Activated naive CD4-positive, alpha-beta T cell treated with anti-CD3 and anti-CD28 coated beads for 36 hours (primary cell): ENCODE measurements at places on chromosomes 6 and 20.

- no peak for DNase-seq
Measured at GRCh38 chr6:18400831-18401446, 13.8 kb downstream of the RNF144B start.

- DNase-seq: no peak
Measured at GRCh38 chr6:12635813-12636212, 80.8 kb upstream of the PHACTR1 start.

DNA sequence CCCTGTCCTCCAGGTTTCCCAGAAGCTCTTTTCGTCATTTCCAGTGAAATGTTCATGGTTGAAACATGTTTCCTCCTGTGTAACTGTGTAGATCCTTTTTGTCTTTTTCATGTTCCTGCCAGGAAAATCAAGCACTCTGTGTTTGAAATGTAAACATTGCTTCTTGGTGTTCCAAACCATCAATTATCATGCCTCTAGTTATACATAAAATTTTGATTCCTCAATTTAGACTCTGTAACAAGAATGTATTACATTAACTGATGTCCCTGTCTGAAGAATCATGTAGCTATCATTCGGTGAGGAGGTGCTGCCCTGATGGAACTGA is 546.3 kb upstream of the CITED2 start:
- no peak for DNase-seq

DNA sequence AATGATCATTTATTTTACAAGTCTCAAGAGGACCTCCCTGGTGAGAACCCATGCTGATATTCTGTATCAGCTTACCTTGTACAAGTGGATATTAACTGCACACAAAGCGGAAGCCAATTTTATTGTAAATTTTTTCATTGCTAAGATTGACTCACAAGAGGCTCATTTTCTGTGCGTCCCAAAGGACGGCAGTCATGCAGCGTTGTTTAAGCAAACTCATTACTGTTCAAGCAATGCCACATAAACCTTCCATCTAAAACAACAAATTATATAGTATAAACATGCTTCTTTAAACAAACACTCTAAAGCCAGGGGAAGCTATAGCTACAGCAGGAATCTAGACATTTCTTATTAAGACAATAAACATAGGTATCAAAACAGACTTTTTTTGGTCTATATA is 575.3 kb downstream of the FRK start:
- DNase-seq: no peak

DNA sequence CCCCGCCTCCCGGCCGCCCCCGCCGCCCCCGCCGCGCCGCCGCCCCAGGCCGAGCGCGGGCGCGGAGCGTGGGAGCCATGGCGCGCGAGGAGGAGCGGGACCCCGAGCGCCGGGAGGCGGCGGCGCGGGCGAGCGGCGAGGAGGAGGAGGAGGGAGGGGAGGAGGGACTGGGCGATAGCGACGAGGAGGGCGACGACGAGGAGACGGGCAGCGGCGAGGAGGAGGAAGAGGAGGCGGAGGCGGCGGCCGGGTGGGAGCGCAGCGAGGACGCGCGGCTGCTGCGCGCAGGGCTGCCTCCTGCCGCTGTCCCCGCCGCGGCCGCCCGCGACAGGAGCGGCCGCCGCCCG is at the start of gene SLC24A3:
Gene SLC24A3, plus strand, starts transcription at position 174 of the 347 bp plus-strand sequence.
- DNase-seq: no peak

DNA sequence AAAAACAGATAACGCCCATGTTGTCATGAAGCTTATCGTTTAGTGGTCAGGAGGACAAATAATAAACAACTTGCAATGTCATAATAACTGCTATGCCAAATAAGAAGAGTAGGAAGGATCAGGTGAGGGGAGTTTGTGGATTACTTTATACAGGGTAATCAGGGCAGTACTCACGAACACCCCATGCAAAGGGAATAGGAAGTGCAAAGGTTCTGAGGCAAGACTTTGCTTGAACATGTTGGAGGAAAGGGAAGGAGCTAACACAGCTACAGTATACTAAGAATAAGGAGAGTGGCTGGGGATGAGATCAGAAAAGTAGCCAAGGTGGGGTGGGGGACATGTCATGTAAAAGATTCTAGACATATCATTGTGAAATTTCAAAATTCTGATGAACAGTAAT is 292.0 kb upstream of the RUNX2 start:
- DNase-seq: no peak

- no peak for DNase-seq
Measured at GRCh38 chr6:132995432-132995831, 181.1 kb downstream of the RPS12 start.

DNA sequence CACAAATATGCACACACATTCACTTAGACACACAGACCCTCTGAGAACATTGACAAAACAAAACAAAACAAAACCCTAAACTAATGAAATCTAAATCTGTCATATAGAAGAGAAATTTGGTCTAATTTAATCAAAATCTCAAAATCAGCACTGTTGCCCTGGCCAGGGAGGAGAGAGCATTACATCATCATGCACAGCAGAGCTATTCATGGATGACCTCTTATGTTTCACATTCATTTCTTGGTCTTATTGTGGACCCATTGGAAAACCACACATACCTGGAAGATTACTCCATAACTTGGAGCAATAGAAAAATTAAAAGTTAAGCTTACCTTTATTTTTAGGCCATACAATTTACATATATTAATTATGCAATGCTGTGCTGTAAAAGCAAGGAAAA is 1223.6 kb upstream of the GJE1 start:
- DNase-seq: no peak

DNA sequence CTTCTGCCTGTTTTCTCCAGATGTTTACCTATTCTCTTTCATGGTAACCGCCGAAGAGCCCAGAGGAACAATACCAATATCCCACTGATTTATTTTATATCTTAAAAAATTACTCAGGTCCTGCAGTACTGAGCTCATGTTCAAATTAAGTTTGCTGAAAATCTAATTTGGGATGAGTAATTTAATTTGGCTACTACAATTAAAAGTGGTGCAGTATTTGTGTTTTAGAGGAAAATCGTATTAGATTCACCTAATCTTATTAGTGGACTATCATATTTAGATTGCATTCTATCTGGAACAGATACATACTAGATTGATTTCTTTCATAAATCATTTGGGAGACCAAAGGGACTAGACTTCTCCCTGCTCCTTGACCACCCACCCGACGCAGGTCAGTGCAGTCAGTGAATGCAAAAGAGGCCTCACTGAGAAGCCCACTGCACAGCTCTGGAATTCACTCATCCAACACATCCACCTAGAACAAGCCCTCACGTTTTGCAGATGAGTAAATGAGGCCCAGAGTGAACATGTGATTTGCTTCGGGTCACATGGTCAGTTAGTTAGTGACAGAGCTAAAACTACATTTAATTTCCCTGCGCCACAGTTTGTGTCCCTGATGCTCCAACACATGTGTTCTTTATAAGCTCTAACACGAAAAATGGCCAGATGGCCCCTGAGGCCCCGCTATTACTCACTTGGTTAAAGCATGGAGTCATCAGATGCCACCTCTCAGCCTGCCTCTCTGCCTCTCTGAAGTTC is 101.8 kb downstream of the TRERF1 start:
- no peak for DNase-seq

- no peak for DNase-seq
Measured at GRCh38 chr6:144305567-144305966, 20.4 kb downstream of the UTRN start.

- DNase-seq: no peak
Measured at GRCh38 chr6:116491610-116492330, 19.7 kb upstream of the CALHM5 start.

GRCh38 chr6:10400330-10400729 is 14.5 kb downstream of the TFAP2A start:
- DNase-seq: no peak

DNA sequence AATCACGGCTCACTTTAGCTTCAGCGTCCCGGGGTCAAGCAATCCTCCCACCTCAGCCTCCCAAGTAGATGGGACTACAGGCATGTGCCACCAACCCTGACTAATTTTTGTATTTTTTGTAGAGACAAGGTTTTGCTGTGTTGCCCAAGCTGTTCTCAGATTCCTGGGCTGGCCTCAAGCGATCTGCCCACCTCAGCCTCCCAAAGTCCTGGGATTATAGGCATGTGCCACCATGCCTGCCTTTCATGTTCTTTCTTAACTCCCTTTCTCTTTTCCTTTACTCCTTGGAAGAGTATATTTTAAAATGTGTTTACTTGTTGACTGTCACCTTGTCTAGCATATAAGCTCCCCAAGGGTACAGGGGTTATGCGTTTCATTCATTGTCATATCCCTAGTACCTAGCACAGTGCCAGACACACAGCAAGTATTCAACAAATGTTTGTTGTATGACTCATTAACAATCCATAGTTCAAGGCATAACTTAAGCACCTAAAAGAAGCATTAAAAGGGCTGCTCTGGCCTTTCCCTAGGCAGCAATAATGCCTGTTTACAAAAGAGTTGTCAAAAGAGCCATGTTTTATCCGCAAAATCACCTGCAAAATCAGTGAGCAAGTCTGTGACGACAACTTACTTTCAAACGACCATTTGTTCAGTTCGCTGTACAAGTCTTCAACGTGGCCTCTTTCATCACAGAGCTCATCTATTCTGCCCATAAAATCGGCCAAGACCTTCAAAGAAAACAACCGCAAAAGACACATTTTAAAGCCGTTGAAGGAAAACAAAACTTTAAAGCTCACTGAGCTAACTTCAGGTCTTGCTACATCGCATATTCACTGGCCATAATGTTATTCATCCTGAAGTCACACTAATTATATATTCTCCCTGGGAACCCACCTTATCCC is 4.6 kb downstream of the CYP24A1 start:
- DNase-seq: no peak

DNA sequence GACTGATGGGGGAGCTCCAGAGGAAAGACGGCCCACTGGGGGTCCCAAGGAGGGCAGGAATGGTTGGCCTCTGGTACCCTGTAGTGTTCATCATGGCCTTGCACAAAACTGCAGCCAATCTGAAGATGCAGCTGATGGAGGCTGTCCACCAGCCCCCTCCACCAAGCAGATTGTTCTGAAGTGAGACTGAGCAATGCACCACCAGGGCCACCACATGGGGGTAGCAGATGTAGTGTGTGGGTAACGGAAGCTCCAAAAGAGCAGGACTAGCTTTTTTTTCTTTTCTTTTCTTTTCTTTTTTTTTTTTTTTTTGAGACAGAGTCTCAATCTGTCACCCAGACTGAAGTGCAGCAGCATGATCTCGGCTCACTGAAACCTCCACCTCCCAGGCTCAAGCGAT is 181.0 kb upstream of the MYLIP start:
- DNase-seq: no peak

GRCh38 chr20:42530855-42531448 is 658.8 kb downstream of the PTPRT start:
- DNase-seq: peak; percentile 8

DNA sequence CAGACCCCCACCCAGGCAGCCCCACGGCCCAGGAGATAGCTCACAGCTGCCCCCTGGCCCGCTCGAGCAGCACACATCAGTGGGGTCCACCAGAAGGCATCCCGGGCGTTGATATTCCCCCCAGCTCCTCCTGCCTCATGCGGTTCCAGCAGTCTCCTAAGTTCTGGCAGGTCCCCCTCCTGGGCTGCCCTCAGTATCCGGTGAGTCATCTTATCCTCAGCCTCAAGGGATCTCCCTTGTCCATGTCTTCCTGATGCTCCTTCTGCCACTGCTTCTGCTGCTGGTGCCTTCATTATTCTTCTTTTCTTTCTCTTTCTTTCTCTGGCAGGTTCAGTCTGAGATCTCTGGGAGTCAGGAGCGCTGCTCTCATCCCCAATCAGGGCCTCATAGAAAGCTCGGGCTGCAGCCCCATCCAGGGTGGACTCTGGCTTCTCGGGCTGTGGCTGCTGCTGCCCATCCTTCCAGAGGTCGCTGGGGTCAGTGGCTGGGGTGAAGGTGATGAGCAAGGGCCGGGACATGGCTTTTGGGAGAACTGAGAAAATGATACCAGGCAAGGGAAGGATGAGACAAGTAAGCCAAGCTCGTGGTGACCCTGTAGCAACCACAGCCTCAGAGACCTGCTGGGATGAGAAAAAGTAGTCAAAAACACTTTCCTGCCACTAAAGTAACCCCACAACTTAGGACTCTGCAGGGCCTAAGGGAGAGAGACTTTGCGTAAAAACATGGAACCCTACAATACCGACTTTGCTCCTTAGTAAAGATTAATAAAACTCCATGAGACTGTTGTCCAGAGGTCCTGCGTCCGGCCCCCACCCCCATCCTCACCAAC is 622 bp downstream of the GPANK1 start:
- peak; percentile 32 for DNase-seq

GRCh38 chr6:155782739-155783459 is 327.3 kb upstream of the NOX3 start:
- no peak for DNase-seq

- no peak for DNase-seq
Measured at GRCh38 chr20:56380375-56380774, 11.6 kb downstream of the AURKA start.

- peak; percentile 14 for DNase-seq
Measured at GRCh38 chr6:80214436-80215022, 108.1 kb downstream of the BCKDHB start.

DNA sequence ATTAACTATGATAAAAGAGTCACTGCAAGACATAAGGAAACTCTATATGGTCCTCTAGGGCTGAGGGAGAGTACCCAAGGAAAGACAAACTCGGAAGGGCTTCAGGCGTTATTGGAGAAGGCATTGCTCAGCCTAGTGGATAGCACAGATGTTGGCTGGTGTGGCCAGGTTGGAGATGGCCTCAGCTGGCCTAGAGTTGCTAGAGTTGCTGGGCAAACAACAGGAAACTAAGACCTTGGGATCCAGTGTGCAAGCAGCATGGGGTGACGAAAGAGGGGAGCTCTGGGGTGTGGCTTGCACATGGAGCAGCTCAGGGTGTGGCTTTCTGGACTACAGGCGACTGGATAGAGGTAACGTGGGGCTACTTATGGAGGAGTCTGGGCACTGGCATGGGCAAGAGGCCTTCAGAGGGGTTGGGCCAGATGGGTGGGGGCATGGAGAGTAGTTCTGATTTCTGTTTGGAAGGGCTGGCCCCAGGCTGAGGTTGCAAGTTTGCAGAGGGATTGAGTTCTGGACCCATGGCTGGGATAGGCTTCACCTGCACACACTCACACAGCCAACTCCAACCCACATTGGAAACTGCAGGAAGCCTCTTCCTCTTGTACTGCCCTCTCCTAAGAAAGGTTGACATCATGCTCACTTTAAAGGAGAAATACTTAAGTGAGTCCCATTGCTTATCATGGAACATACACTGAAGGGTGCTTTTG is 5.2 kb upstream of the BPIFB6 start:
- DNase-seq: no peak

- DNase-seq: no peak
Measured at GRCh38 chr6:45054610-45055009, 273.5 kb upstream of the RUNX2 start.
